GM12878 (cell line): ENCODE measurements at places on chromosomes 4 and X. TPM values are rescaled to one million over a fixed set of nuclear protein-coding genes. Genes with fewer than 3 reads are reported as not detected.

- peak; percentile 54 for DNase-seq
These were observed 162.3 kb upstream of the MAMLD1 start for GRCh38 chrX:150200820-150201287.

- no peak for DNase-seq
These were observed 37.9 kb downstream of the ARHGEF6 start for GRCh38 chrX:136742721-136743379.

DNA sequence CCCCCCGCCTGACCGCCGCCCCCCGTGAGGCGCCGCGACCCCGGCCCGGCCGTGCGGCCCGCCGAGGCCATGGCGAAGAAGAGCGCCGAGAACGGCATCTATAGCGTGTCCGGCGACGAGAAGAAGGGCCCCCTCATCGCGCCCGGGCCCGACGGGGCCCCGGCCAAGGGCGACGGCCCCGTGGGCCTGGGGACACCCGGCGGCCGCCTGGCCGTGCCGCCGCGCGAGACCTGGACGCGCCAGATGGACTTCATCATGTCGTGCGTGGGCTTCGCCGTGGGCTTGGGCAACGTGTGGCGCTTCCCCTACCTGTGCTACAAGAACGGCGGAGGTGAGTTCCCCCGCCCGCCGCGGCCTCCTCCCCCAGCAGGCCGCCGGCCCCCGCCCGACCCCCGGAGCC, 780 bp downstream of the SLC6A8 start:
- no peak for DNase-seq

- DNase-seq, result no peak
These were observed 89.5 kb downstream of the ELOVL6 start for GRCh38 chr4:110108960-110109359.

GRCh38 chr4:98319021-98319420, 57.8 kb downstream of the RAP1GDS1 start:
- DNase-seq, result no peak

The HSD17B13 gene
- total RNA-seq, result not detected in 2 replicates

The HPGD gene
- total RNA-seq, result 0.08 and 0.41 TPM in 2 replicates

The GYPE gene
- total RNA-seq, result 1.5 TPM in 2 replicates

DNA sequence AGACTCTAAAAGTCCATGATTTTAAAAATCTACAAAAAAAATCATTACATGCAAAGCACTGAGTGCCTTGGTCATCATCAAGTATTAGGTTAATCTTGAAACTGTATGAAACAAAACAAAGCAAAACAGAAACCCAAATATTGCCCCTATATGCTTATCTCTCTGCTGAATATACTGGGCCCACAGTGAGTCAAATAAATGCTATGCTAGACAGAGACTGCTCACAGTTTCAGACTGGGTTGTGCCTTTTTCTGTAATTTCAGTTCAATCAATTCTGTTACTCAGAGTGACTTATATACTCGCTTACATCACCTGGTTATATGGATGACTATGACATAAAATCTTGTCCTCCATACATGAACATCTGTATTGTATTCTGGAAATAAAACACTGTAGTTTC, 257.1 kb upstream of the ACTRT1 start:
- DNase-seq, result no peak

The NHSL2 gene
- 0.05 TPM in 2 replicates for total RNA-seq

The ZFYVE28 gene
- total RNA-seq, result 0.48 and 0.95 TPM in 2 replicates

GRCh38 chr4:7041801-7042502, 1.2 kb upstream of the TADA2B start:
- no peak for DNase-seq

GRCh38 chr4:147776716-147777115, 44.8 kb downstream of the ARHGAP10 start:
- DNase-seq, result no peak

The MAGEB10 gene
- total RNA-seq, result not detected in 2 replicates

The TBC1D1 gene
- 78.8 and 89.7 TPM in 2 replicates for total RNA-seq

GRCh38 chr4:110654254-110654635, 31.4 kb upstream of the PITX2 start:
- no peak for DNase-seq

The UGT2B15 gene
- 0.27 TPM in 1 of 2 replicates, not detected in the other for total RNA-seq

The GPR78 gene
- total RNA-seq, result not detected in 2 replicates

DNA sequence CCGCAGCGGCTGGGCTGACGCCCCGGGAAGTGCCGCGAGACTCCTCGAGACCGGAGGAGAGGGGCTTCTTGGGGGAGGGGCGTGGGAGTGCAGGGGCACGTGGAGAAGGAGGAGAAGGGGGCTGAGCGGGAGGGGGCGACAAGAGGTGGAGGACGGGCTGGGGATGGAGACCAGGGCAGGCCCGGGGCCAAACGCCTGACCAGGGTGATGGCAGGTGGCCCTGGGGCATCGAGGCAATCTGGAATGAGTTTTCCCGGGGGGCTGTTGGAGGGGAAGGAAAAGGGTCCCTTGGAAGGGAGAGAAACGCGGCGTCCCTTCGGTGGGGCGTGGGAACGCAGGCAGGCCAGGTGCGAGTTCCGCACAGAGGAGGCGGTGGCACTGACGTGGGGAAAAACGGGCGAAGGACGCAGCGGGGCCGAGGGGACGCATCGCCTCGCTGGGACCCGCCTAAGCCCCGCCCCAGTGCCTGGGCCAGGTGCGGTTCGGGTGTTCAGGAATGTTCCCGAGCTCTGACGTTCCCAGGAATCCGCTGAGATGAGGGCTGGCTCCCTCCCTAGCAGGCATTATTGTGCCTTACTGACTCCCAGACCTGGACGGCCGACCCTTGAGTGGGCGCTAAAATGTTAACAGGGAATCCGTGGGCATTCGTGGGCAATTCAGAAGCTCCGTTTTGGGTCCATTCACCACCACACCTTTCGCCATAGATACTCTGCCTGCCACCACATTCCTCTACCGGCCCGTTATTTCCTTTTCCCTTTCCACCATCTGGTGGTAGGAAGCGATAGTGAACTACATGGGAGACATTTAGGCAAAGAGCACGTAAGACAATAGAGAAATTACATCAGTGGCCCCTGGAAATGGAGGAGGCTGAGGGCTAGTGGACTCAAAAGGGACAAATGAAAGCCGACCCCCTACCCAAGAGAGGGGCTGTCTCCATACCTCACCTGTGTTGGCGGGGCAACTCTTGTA, 795 bp upstream of the SH3KBP1 start:
- DNase-seq, result no peak

DNA sequence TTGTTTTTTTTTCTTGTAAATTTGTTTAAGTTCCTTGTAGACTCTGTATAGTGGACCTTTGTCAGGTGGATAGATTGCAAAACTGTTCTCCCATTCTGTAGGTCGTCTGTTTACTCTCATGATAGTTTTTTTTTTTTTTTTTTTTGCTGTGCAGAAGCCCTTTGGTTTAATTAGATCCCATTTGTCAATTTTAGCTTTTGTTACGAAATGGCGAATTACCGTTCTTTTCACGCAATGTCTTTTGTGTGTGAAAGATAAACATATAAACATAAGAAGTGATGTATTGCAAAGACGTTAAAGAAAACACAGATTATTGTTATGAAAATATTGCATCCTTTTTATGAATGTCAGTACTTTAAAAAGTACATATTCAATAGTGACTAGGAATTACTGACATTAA, 34.5 kb downstream of the MAGEA10 start:
- no peak for DNase-seq

- DNase-seq, result no peak
These were observed 29.5 kb downstream of the SRPX2 start for GRCh38 chrX:100673397-100673953.

The BTC gene
- total RNA-seq, result not detected in 2 replicates

GRCh38 chr4:107808572-107808971, 16.2 kb upstream of the SGMS2 start:
- no peak for DNase-seq

DNA sequence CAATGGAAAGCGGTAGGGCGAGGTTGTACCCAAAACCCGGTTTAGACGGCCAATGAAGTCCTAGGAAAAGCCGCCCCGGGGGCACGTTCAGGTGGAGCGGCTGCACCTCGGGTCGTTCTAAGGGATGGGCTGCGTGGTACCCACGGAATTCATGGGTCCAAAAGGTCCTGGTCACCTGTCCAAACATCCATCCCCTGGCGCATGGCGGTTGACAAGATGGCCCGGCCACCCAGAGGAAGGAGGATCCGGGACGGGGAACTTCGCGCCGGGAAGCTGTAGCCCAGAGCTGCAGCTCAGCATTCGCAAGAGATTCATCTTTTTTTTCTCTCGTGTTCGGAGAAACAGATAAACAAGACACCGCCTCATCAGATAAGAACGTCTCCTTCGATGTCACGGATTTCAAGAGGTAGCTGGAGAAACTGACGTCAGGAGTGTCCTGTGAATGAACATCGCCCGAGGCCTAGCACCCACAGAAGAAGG, 10.9 kb downstream of the PITX2 start:
- no peak for DNase-seq

The UCP1 gene
- not detected in 2 replicates for total RNA-seq

DNA sequence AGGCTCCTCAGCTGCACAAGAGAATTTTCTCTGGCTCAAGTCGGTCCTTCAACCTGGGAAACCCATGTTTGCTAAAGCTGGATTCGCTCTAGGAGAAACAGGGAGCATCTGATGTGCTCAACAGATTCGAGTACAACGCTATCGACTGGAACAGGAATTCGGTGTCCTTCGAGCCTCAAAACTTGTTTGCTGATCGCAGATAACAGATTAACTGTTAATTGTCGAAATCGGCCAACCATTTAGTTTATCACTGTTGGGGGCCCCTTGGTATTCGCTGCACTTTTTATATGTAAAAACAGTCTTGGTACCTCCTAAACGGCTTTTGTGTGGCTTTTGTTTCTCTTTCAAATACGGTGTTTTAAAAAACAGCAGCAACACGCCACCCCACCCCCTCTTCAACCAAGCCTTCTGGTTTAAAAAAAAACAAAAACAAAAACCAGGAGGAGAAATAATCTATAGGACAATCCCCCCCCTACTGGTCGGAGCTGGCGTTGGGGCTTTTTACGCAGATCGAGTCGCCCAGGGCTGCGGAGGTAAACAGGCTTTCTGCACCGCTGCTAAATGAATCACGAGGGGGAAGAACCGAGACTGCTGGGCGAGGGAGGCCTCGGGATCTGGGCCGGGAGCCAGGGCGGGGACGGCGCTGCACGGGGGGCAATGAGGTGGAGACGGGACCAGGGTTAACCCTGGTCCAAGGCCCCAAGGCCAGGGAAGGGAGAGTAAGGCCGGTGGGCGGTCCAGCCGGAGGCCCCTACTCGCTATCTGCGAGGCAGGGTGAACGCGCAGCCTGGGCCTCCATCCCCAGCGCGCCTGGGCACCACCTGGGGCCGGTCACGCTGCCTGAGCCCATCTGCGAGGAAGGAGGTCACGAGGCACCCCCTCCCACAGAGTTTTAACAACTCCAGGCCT, 71.7 kb upstream of the BCOR start:
- DNase-seq, result no peak

- DNase-seq, result no peak
These were observed 51.0 kb upstream of the MTM1 start for GRCh38 chrX:150517303-150517910.

GRCh38 chr4:165351359-165352130, 24.1 kb downstream of the MSMO1 start:
- DNase-seq, result no peak

The MGAT4D gene
- not detected in 2 replicates for total RNA-seq

The BGN gene
- total RNA-seq, result 0.18 and 0.27 TPM in 2 replicates
